ENCODE measurements at places on chromosomes 3 and 15.

DNA sequence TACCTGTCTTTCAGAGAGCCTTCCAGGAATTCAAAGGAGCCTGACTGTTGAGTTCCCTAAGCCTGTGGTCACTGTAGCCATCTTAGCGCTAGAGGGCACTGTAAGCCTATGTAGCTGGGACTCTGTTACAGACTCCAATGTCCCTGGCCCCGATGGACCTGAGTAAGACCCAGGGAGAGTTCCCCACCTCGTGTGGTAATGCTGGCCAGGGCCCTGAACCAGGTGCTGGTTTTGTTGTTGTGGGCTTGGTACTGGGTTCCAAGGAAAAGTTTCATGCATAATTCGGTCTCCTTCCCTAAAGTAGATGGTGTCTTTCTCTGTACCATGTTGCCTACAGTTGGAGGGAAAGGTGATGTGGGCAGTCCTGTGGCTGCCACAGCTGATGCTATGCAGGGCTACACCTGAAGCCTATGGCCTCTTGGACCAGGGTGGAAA, 32.4 kb downstream of the CDAN1 start:
- peak; percentile 22 for DNase-seq

GRCh38 chr3:11379238-11379823, 107.1 kb downstream of the ATG7 start:
- no peak for DNase-seq

GRCh38 chr3:70531063-70531657, 218.7 kb upstream of the MDFIC2 start:
- no peak for DNase-seq

DNA sequence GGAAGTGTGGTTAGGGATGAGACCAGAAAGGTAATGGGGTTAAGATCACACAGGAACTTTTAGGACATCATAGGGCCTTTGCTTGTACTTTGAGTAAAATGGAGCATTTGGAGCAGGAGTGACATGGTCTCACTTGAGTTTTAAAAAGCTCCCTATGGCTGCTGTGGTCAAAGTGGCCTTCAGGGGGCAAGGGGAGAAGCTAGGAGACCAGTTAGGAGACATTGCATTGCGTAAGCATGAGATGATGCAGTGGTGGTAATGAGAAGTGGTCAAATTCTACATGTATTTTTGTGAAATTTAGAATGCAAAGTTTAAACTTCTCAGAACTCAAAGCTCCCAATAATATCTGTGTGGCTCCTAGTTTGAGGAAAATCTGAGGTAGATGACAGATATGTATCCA, 27.9 kb downstream of the MED12L start:
- no peak for DNase-seq

DNA sequence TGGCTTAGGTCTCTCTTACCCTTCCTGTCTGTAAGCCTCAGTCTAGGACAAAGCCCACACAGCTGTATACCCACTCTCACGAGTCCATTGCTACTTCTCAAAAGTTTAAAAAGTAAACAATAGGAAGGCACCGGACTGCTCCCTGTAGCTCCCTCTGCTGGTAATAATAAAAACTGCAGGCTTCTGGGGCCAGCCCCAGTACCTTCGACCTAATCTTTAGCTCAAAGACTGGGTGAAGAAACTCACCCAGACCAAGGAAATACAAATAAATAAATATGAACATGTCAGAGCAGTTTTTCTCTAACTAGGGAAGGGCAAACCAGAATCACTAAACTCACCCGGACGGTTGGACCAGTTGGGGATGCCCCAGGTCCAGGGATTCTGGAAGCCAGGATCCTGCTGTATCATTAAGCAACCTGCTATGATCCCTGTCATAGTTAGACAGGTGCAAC, 5.0 kb downstream of the FAM219B start:
- DNase-seq, result peak; percentile 32

DNA sequence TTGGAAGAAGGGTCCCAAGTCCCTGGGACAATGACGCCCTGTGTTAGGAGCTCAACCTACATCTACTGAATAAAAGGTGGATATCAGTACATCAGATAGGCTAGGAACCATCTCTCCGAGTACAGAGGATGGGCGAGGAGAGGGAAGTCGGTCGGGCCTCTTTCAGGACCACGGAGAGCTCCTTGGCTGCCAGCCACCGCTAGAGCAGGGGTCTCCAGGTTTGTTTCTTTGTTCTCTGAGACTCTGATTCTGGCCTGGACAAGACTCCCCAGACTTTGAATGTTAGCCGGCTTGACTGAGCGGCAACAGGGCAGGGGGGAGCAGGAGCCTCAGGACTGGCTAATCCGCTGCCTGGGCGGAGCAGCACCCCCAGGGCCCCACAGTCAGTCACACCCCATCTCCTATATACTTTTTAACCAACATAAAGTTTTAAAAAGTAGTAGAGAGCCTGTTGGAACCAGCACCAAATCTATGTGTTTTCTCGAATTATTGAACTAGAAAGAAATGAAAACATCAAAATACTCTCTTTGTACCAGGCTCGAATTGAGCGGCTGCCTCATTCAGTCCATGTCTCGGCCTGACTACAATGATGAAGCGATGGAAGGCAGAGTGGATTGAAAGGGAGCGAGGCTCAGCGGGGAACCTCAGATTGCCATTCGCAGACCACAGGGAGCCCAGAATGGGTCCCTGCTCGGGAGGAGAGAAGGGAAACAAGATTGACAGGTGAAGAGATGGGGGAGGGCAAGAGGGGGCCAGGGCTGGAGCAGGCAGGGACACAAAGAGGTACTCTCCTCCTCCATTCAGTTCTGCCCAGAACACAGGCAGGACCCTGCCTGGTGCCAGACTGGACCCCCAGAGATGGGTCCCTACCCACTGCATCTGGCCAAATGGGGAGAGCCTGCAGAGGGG, 131.6 kb downstream of the TPRA1 start:
- DNase-seq, result no peak

Data from activated T-helper 1 cell treated with anti-CD3 and anti-CD28 coated beads, Interleukin-2, amount 50 U/mL, for 16 hours (primary cell).